ENCODE measurements at places on chromosomes 12 and 14. TPM values are rescaled to one million over a fixed set of nuclear protein-coding genes. Genes with fewer than 3 reads are reported as not detected.

The IAPP gene
- not detected for total RNA-seq

The INHBE gene
- total RNA-seq = 0.58 TPM

DNA sequence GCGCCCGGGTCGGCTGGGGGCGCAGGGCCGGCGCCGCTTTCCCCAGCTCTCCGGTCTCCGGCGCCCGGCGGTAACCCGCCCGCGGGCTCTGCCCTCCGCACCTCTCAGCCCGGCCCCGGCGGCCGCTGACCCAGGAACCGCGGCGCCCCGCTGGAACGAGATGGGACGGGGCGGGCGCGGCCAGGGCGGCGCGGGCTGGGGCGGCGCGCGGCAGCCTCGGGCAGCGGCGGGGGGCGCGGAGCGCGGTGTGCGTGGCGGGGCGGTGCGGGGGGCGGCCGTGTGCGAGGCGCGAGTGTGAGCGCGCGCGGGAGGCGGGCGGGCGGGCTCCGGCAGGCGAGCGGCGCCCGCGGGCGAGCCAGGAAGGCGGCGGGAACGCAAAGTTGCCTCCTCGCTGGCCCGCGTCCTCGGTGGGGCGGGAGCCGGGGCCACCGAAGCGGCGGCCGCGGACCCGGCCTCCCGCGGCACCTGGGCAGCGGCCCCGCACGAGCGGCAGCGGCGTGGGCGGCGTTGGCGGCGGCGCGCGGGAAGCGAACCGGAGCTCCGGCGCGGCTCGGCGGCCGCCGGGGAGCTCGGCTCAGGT lies 671 bp upstream of the DIO3 start:
- DNase-seq = no peak

DNA sequence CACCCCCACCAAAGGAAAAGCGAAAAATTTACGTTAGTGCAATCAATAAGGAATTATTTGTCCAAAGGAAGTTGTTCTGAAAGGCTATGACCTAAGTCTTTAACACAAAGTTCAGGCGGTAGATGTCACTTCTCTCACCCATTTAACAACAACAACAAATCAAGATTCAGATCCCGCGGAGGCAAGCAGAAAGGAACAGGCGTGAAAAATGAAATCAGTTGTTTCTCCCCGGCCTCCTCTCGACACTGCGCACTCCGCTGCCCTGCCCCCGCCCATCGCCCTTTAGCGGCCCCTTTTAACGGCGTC lies 1.4 kb downstream of the DENND5B start:
- no peak for DNase-seq

DNA sequence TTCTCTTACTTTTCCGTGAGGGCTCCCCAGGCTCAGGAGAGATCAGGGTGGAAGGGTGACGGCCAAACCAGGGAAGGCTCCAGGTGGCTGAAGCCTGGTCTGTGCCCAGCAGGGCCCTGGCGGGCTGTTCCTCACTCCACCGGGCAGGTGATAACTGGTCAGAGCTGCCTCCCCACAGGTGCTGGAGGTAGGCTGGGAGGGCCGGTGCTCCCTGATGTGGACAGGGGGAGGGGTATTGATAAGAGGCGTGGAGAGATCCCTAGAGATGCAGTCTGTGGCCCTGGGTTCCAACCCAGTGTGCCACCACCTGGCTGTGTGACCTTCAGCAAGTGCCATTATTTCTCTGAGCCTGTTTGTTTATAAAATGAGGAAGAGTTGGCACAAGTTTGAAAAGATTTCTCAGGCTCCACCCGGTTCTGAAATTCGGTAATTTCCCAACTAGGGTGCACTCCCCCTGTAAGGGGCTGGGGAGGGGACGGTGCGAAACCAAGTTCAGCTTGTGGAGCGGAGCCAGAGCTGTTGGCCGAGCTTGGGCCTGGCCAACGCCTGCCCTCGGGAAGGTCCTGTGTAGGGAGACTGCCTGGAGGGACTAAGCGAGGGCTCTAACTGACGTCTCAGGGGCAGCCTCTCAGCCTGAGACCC lies 1.0 kb upstream of the NR4A1 start:
- DNase-seq = no peak

DNA sequence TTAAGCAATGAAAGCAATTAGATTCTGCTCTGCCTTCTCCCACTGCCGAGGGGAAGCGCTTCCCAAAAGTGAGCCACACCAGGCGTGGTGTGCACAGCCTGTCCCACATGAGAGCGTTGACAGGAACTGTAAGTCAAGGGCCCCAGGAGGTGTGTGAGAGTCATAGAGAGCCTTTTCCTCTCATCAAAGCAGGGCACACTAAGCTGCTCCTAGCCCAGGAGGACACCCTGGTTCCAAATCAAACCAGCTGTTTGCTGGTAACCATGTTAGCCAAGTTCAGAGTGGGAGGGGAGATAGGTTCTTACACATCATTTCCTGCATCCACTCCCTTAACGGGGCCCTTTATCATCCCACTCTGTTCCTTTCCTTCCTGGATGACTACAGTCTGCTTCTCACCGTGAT lies 98.3 kb downstream of the SPTSSA start:
- DNase-seq = no peak

The RAPGEF3 gene
- 54.8 TPM for total RNA-seq

Data from mucosa of gallbladder (tissue), 1 donor.